ENCODE measurements at places on chromosomes 4 and X.

GRCh38 chr4:139972305-139972704 lies 181.7 kb downstream of the MAML3 start:
- DNase-seq: no peak

DNA sequence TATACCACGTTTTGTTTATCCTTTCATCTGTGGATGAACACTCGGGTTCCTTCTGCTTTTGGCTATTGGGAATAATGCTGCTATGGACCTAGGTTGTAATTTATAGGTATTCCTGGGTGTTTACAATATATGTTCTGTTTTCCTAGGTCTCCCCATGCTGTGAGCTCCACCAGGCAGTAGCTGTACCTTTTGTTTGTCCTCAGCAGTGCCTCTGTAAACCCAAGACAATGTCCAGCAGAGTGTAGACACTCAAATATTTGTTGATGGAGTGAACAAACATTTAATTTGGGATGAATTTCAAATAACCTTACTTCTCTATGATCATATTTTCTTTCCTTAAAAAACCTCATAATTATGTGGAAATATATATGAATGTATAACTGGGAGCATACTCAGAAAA lies 259.5 kb upstream of the BOD1L1 start:
- no peak for DNase-seq

DNA sequence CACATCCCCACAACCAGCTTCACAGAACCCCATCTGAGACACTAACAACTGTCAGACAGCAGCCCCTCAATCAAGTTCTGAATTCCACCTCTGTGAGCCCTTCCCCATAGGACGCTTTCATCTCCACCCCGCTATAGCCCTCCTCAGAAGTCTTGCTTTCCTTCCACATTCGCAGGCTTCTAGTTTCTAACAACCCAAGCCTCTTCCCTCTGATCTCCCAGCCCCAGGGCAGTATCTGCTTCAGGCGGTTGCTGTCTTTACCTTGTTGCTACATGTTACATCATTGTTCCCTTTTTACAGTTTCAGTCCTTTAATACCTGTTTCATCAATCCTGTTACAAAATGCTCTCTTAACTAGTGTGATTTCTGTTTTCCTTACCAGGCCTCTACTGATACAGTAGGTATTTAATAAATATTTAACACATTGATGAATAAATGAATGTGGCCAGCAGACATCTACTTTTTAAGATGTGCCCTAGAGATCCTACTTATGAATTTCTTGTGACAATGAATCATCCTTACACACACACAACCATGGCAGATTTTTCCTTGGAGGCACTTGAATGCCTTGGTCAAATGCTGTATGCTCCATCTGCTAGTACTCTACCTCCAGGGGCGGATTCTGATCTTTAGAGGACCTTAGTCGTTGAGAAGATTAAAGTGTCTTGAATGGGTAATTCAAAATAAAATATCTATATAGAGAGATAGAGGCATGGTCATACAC lies 164.7 kb upstream of the SLIT2 start:
- no peak for DNase-seq

DNA sequence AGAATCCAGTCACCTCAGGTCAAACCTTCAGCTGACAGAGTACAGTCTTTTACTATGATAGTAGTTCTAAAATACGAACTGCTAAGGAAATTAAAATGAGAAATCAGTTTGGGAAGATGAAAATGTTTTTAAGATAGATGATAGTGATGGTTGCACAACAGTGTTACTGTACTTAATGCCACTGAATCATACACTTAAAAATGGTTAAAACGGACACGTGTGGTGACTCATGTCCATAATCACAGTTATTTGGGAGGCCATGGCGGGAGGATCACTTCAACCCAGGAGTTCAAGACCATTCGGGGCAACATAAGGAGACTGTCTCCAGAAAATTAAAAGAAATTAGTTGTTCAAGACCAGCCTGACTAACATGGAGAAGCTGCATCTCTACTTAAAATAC lies 41.4 kb downstream of the ABHD18 start:
- no peak for DNase-seq
